ENCODE measurements at places on chromosomes 16 and 17.

- DNase-seq = no peak
Measured at GRCh38 chr17:44793885-44794842, 35.4 kb downstream of the ADAM11 start.

DNA sequence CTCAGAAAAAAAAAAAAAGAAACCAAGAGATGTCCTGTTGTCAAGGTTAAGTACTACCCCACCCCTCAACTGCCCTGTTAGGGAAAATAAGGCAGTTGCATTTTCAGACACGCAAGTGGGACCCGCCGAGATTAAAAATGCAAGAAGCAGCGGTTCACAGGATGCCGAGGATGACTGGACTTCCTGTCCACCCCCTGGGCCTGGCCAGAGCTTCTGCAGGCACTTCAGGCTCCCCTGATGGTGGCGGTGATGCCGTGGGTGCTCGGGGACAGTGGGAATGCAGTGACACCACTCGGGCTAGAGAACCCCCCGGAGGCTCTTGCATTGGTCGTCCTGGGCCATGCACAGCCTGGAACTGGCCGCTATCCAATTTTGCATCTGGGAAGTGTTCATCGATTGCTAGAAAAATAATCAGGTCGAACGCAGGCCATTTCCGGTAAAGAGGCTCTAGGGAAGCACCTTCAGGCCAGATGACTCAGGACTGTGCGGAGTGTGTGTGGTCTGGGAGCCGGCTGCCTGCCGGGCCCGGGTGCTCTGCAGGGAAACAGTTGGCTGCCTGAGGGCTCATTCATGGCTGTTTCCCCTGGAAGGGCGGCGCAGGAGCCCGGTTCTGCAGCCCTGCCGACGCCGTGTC lies 13.4 kb upstream of the CRISPLD2 start:
- DNase-seq = no peak

DNA sequence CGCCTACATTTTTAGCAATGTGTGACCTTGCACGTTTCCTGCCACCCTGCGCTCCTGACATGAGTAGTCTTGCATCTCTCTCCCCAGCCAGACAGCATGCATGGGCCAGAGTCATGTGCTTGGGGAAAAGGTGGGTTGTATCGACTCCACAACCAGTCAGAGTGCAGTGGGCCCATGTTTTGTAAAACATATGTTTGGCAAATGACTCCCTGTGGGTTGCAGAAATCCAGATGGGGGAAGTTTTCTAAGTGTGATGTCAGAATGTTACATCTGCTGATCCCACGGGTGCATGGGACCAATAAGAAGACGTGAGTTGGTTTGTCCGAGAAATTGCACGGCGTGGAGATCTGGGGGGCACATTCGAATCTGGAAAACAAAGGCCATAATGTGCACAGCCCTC lies 147.1 kb downstream of the FOXL1 start:
- no peak for DNase-seq

DNA sequence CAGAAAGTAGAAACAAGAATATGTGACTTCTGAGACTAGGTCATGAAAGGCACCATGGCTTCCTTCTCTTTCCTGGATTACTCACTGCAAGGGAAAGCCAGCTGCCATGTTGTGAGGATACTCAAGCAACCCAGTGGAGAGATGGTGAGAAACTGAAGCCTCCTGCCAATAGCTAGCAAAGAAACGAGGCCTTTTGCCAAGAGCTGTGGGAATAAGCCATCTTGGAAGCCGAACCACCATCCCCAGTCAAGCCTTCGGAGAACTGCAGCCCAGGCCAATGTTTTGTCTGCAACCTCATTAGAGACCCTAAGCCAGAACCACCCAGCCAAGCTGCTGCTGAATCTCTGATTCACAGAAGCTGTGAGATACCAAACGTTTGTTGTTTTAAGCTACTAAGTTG lies 104.7 kb upstream of the CRHR1 start:
- no peak for DNase-seq
